ENCODE measurements at places on chromosomes 11 and 22. TPM values are rescaled to one million over a fixed set of nuclear protein-coding genes. Genes with fewer than 3 reads are reported as not detected.

NAALADL1 gene
- 27.7 TPM for total RNA-seq

TRIM48 gene
- not detected for total RNA-seq

GTSE1 gene
- 0.57 TPM for total RNA-seq

PDE2A gene
- 0.18 TPM for total RNA-seq

NEFH gene
- total RNA-seq = 0.09 TPM

APOBEC3B gene
- 0.37 TPM for total RNA-seq

CCDC15 gene
- 0.65 TPM for total RNA-seq

CARD18 gene
- not detected for total RNA-seq

MUC5AC gene
- not detected for total RNA-seq

AGBL2 gene
- total RNA-seq = 0.83 TPM

MMP3 gene
- total RNA-seq = 7.5 TPM

BBOX1 gene
- total RNA-seq = 0.28 TPM

UPK3A gene
- total RNA-seq = not detected

AMOTL1 gene
- 49.5 TPM for total RNA-seq

CHRM4 gene
- total RNA-seq = not detected

OR8A1 gene
- total RNA-seq = not detected

OR2D2 gene
- total RNA-seq = 0.18 TPM

SCUBE1 gene
- 5.0 TPM for total RNA-seq

KRTAP5-10 gene
- total RNA-seq = not detected

TUB gene
- total RNA-seq = 15.2 TPM

TCN1 gene
- total RNA-seq = not detected

NRGN gene
- total RNA-seq = not detected

FAR1 gene
- total RNA-seq = 37.8 TPM

STK33 gene
- total RNA-seq = 0.57 TPM

FBLN1 gene
- total RNA-seq = 118 TPM

TOM1 gene
- 33.4 TPM for total RNA-seq

TBX10 gene
- not detected for total RNA-seq

GAB4 gene
- not detected for total RNA-seq
